ENCODE measurements at places on chromosomes 2 and 18.
A peak's percentile ranks its signal among the peaks of the same experiment; 100 is the strongest.

DNA sequence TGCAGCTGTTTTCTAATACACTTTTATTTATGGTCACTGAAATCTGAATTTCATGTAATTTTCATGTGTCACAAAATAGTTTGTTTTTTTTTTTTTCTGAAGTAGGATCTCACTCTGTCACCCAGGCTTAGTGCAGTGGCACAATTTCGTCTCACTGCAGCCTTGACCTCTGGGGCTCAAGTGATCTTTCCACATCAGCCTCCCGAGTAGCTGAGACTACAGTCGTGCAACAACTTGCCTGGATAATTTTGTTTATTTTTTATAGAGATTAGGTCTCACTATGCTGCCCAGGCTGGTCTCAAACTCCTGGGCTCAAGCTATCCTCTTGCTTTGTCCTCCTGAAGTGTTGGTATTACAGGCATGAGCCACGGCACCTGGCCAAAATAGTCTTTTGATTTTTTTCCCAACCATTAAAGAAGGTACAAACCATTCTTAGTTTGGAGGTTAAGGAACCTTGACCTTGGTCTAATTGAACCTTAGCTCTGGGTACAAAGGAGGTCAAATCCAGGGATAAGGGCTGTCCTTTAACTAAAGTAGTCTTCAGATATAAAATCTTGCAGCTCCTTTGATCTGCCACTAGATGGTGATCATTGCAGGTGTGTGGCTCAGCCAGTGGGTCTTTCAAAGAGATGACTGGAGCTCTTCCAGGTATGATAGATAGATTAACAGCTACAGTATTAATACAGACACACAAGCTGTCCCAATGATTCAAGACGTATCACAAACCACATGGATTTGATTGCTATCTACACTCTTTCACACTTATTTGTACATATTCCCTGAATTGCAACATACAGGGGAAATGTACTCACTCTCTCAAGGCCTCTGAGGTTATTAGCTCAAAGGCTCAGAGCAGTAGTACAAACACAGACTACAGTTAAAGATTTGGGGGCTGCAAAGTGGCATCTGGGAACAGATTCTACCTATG is 4.7 kb upstream of the KRCC1 start:
- peak; percentile 19 for DNase-seq

DNA sequence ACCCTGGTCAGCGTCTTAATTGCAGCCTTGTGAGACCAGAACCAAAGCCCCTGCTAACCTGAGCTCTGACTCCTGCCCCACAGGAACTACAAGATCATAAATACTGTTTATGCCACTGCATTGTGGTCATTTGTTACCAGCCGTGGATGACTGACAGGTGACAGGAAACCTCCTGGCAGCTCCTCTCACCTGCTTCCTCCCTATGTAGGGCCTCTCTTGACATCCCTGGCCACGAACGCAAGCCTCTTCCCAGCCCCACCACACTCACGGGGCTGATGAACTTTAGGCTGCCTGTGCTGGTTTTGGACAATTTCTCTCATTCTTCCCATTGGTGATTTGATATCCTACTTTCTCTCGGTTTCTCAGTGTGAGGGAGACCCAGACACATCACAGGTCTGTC is 357.2 kb upstream of the MYT1L start:
- no peak for DNase-seq

GRCh38 chr2:46486436-46486835 is 7.1 kb downstream of the TMEM247 start:
- no peak for DNase-seq

DNA sequence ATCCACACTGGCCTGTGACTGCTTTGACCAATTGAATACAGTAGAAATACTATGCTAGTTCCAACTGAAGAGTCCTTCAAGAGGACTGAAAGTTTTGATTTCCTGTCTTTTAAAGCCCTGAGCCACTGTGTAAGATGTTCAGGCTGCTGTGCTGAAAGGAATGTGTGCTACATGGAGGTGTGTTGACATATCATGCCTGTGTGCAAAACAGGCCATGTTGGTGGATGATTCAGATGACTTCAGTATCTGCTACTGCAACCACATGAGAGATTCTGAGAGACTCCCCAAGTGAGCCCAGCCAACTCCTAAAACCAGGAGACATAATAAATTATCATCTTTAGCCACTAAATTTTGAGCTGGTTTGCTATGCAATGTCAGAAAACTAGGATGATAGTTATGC is 662.9 kb downstream of the ZEB2 start:
- DNase-seq: no peak

GRCh38 chr2:206160125-206160806 is 571 bp downstream of the EEF1B2 start:
- DNase-seq: no peak
